ENCODE measurements at places on chromosomes 3 and 15.

GRCh38 chr15:48400086-48400485, 68.9 kb downstream of the DUT start:
- DNase-seq, result no peak

DNA sequence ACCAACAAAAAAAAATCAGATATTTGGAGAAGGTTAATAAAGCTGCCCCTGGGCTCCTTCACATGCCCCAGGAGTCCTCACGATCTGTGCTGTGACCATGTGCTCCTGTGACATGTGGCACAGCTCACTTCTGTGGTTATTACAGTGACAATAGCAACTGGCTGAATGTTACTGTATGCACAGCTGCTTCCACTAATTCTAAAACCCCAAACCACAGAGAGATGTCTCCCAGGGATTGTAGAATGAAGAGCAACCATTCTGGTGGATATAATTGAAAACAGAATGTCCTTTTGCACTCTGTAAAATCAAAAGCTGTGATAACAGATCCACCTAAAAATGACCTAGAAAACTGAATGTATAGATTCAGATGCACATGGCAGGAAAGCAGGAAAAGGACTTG, 489.2 kb upstream of the CNTN4 start:
- DNase-seq, result peak; percentile 86

- no peak for DNase-seq
Observed at GRCh38 chr3:48408823-48409281, 21.0 kb downstream of the PLXNB1 start.

DNA sequence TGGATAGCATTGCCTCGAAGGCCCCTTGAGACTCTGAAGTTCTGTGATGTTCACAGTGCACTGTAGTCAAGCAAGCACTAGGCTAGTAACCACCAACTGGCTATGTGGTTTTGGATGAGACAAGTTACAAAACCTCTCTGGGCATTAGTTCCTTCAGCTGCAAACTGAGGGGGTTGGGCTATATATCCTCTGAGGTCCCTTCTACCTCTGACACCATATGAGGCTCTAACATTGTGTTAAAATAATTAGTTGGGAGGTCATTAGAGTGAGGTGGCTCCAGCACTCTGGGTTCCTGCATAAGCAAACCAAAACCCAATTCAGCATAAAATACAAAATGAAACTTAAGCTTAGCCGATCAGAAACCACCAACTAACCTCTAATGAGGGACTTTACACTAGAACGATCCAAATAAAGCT, 209.5 kb upstream of the LRRN1 start:
- DNase-seq, result peak; percentile 20

DNA sequence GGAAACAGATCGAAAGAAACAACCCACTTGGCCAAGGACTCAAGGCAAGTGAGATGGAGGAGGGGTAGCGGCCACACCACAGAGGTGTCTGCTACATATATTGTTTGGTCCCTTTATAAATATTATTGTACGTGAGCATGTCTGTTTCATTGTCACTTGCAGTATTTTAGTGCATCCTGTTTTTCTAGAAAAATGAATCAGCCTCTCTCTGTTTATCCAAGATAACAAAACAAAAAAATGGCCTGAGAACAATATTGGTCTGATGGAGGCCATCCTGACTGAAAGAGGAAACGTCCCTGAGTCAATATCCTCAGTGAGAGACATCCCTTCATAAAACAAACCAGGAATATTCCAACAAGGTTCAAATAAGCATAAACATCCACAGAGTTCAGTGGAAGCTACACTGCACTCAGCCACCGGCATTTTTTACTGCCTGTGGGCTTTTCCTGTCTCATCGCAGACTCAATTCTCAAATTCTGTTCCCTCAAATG, 42.0 kb downstream of the WWTR1 start:
- no peak for DNase-seq

DNA sequence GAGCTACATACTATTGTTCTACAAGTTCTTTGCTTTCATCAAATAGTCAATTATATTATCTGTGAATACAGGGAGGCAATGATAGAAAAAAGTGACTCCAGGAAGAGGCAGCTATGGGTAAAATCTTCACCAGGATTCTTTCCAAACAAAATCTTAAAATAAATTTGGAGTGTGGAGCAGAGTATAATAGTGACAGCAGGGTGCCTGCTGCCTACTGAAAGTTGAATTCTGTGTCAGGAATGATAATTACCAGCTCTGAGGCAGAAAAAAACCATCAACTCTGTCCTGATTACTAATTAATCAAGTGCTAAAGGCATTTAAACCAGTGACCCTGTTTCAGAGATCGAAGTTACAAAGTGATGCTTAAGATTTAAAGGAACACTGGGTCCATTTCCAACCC, 148.0 kb downstream of the DIPK2A start:
- no peak for DNase-seq

DNA sequence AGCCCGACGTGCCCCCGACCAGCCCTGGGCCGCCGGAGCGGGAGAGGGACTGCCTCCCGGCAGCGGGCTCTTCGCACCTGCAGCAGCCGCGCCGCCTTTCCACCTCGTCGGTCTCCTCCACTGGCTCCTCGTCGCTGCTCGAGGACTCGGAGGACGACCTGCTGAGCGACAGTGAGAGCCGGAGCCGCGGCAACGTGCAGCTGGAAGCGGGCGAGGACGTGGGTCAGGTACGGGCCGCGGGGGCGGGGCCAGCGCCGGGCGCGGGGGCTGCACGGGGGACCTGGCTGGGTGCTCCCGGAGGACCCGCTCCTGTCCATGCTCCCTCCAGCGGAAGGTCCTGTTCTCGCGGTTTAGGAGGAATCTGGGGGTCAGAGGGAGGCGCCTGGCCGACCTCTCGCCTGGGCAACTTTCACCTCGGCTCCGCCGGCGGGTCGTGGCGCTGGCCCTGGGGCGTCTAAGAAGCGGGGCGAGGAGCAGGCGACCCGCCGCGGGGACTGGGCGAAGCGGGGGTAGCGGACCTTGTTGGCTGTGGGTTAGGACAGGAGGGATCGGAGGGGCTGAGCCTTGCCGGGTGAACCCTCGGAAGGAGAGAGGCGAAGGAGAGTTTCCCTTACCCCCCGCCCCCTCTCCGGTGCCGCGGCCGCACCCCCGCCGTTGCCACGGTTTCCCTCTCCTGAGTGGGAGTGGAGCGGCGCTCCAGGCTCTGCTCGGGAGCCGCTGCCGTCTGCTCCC, 682 bp downstream of the ITPKA start:
- DNase-seq, result no peak

DNA sequence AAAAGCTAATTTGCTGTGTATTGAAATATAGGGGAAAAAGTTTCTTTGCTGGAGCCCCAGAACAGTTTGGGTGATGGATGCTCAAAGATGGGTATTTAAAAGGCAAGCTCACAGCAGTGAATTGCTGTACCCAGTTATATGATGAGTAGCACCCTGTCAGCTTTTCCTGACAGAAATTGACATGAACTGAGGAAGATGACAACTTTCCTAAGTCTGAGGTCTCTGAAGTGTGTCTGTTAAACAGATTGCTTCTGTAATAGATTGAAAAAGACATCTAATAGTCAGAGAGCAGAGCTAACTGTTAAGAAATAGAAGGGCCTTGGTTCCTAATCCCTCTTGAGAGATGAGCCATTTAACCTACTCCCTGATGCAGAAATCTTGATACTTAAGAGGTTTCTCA, 1278.0 kb upstream of the ALCAM start:
- DNase-seq, result no peak

GRCh38 chr3:174488527-174488926, 370.6 kb upstream of the NAALADL2 start:
- no peak for DNase-seq

DNA sequence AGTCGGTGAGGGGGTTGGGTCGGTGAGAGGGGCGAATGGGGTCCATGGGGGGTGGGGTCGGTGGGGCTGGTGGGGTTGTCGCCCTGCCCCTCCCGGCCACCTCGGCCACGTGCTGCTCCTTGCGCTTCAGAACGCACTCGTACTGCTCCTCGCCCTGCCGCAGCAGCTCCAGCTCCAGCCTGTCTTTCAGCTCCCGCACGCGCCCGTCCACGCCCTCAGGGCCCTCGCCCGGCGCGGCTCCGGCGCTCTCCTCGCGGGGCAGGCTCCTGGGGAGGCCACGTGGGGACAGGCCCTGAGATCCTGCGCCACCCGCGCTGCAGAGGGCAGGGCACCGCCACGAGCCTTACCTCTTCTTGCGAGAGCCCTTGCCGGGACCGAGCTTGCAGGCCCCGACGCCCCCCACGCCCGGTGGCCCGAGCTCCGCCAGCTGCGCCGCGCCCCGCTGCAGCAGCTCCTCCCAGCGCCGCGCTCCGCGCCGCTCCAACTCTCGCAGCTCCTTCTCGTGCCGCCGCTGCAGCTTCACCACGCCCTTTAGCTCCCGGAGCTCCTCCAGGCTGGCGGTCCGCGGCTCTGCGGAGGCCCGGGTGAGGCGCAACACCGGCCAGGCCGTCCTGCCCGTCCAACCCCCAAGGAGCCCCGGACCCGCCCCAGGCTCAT, 8.2 kb upstream of the ANKRD63 start:
- no peak for DNase-seq

DNA sequence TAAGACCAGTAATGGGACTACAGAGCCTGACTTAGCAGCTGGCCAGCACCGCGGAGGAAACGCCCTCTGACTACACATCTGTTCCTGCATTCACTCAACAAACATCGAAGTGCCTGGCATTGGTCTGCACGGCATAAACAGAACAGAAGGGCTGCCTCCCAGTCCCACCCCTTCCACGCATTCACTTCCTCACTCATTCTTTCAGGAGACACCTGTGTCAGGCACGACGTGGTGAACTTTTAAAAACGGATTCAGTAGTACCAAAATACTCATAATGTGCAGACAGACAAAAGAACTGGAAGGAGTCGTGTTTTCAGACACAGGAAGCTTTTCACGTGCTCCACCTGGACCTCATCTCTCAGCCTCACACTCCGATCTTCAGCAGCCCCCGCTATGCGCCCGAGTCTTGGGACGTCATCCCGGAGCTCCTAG, 123.3 kb downstream of the XXYLT1 start:
- no peak for DNase-seq

DNA sequence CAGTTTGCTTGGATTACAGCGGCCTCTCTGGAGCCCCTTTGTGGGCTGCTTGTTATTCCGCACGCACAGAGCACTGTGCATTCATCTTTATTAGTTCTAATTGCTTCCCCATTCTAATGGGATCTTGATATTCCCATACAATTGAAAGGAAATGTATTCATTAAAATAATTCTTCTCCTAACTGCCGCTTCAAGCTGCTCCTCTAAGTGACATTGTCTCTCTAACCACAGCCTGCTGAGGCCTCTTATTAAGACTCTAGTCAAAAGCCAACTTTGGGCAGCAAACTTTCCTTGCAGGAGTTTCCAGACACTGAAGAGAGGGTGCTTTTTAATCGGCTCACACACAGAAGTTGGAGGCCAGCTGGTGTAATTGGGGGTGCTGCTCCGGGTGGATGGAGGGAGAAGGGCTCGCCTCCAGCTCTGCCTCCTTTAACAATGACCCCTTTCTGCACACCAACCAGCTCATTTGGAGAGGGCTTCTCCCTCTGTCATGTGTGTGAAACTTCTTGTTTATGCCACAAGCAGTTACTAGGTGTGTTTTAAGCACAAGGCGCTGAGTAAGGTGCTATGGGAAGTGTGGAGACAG, 5.6 kb upstream of the MAGEF1 start:
- DNase-seq, result peak; percentile 42

GRCh38 chr3:193897731-193898180, 238.2 kb upstream of the HES1 start:
- DNase-seq, result peak; percentile 31

DNA sequence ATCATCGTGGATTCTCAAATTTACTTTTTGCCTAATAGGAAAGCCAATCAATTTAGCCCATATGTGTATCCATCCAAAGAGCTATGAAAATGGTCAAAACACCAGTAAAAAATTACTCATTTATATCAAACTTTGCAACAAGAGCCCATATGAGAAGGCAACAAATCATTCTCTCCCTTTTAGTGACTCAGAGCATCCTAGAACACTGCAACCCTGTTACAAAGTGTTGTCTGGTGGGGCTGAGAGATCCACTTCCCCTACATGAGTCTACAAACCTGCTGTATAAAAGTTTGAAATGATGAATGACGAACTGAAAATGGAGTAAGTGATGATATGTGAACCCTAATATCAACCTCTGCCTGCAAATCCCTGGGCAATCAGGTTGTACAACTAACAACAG, 23.3 kb downstream of the PDZRN3 start:
- DNase-seq, result no peak

GRCh38 chr3:110791995-110792686, 279.5 kb upstream of the NECTIN3 start:
- no peak for DNase-seq

- DNase-seq, result peak; percentile 88
Observed at GRCh38 chr15:40044717-40045571, 6.0 kb upstream of the SRP14 start.

- DNase-seq, result no peak
Observed at GRCh38 chr3:66949898-66950297, 48.2 kb upstream of the KBTBD8 start.

- no peak for DNase-seq
Observed at GRCh38 chr15:57253082-57253481, 123.2 kb upstream of the CGNL1 start.

DNA sequence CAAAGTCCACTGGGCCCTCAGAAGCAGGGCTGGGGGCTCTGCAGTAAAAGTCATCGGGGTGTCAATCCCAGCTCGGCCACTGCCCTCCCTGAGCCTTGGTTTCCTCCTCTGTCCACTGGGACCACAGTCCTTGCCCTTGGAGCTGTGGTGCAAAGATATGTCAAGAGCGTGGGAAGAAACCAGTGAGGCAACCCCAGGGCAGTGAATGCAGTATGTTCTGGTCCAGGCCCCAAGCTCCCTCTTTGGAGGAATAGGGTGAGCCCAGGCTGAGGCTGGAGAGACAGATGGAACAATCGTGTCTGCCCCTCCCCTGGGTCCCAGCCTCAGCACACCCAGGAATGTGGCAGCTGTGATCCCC, 779 bp downstream of the GRIP2 start:
- DNase-seq, result no peak

GRCh38 chr3:136070953-136071949, 105.7 kb downstream of the PPP2R3A start:
- DNase-seq, result peak; percentile 52

DNA sequence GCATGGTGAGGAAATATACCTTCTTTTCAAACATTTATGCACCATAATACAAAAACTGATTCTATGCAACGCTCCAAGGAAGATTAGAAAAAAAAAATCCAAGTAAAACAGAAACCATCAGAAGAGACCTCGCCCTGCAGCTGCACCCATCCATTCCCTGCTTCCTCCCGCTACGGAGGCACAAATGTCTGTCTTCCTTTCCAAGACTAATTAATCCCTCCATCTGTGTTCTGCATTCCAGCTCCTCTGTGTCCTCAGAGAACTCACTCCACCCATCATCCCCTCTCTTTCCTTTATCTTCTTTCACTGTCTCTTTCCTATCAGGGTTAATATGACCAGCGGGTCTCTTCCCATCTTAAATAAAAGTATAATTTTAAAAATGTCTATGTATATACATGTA, 196.1 kb downstream of the ADAMTSL3 start:
- peak; percentile 79 for DNase-seq

GRCh38 chr15:82530606-82531379, 9.5 kb downstream of the RPS17 start:
- DNase-seq, result peak; percentile 63
